Right hindlimb (tissue), 1 donor: ENCODE measurements at places on chromosomes 1 and 21.

DNA sequence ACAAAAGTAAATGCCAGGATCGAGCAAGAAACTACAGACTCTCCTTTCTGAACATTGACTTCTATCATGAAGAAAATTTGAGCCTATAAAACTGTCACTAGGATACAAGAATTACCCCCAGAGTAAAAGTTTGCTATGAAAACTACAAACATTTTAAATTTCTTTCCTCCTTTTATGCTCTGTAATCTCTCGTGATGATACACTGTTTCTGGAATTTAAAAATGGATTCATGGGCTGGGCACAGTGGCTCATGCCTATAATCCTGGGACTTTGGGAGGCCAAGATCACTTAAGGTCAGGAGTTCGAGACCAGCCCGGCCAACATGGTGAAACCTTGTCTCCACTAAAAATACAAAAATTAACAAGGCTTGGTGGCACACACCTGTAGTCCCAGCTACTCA is 181.3 kb downstream of the ZNF281 start:
- no peak for DNase-seq

DNA sequence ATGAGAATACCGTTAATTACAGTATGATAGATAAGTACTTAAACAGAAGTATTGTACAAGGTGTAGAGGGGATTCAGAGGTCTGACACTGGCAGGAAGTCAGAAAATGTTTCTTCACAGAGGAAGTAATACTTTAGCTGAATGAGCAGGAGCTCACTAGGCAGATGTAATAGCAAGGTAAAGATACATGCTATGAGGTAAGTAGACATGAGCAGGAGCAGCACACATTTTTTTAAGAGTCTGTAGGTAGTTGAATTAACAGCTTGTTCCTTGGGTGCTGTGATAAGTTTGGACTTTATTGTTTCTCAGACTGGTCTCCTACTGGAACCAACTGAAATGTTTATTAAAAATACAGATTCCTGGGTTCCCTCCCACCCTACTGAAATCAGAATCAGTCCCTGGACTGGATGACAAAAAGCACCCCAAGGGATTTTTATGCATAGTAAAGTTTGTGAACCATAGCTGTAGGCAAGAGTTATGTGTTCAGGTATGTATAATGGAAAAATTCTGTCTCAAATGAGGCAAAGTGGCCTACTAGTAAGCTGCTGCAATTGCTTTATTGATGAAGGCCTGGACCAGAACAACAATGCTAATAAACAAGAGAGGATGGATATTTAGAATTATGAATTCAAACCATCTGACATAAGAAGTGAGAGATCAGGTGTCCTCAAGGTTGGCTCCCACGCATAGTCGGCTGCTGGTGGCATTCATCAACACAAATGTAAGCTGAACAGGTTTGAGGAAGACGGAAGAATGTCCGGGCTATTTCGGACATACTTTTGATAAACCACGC is 902 bp downstream of the AP4B1 start:
- no peak for DNase-seq

GRCh38 chr1:216750031-216750627 is 26.9 kb upstream of the ESRRG start:
- DNase-seq: peak; percentile 59

- DNase-seq: peak; percentile 20
These were observed 63.2 kb downstream of the WNT9A start for GRCh38 chr1:227884370-227885134.

GRCh38 chr1:188708795-188709535 is 1768.7 kb downstream of the BRINP3 start:
- DNase-seq: no peak

GRCh38 chr1:65211331-65211730 is 63.3 kb downstream of the AK4 start:
- no peak for DNase-seq

- DNase-seq: no peak
These were observed 89.2 kb upstream of the POU3F1 start for GRCh38 chr1:38135625-38136414.

DNA sequence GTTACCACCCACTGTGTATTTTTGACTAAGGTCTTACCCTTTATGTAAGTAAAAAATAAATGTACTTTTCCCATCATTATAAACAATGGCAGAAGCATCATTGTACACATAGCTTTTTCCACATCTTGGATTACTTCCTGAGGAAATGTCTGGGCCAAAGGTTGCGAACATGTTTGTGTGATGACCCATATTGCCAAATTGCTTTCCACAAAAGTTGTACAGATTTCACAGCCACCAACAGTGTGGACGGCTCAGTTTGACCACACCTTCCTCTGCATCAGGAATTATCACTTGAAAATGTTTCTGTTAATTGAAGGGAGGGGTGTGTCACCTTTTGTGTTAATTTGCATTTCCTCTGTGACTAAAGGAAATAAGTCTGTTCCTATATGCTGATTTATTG is 25.7 kb downstream of the AKNAD1 start:
- DNase-seq: no peak

GRCh38 chr1:209583408-209583807 is at the start of gene CAMK1G:
Gene CAMK1G (plus strand): TSS chr1:209583714. CDS start chr1:209594984, 11,270 bp downstream.
- DNase-seq: peak; percentile 44

- DNase-seq: no peak
These were observed 10.9 kb downstream of the PCSK9 start for GRCh38 chr1:55050283-55050682.

DNA sequence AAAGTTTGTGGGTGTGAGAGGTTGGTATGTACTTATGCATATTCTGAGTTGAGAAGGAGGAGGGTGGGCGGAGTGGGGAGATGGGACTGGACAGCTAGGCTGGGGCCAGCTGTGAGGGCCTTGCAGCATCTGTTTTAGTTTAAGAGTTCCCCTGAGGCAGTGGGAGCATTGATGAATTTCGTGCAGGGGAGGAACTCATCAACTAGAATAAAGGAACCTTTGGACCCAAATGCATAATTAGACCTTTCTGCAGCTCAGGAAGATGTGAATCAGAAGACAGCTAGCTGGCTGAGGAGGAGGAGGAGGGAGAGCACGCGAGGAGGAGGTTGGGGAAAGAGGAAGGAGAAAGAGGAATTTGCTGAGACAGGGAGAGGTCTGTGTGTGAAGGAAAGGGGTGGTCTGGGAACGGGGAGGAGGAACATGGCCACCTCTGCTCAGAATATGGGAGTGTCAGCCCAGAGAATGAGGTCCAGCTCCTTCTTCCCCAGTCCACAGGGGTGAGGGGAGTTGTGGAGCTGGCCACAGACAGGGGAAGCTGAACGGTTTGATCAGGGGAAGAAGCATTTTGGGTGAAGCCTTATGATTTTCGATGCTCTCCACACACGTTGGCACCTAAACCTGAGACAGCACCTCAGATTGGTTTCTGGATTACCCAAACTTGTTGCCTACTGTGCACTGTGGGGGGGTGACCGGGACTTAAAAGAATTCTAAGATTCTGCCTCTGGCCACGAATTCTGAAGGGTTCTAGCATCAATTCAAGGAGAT is 27.7 kb downstream of the MYOG start:
- DNase-seq: peak; percentile 64

DNA sequence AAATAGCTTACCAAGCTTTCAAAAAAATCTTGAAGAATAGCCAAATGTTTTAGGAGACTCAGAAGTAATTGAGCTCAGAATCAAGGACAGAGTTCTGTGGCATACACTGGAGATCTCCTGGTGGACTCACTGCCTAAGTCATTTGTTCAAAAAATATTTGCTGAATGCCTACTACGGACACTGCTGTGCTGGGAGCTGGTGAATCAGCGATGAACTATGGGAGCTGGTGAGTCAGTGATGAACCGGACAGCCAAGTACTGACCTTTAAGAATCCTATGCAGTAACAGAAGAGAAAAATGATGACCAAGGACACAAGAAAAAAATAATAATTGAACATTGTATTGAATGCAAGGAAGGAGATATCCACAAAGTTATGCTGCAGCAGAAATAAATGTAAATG is 717.9 kb upstream of the CXADR start:
- DNase-seq: no peak

DNA sequence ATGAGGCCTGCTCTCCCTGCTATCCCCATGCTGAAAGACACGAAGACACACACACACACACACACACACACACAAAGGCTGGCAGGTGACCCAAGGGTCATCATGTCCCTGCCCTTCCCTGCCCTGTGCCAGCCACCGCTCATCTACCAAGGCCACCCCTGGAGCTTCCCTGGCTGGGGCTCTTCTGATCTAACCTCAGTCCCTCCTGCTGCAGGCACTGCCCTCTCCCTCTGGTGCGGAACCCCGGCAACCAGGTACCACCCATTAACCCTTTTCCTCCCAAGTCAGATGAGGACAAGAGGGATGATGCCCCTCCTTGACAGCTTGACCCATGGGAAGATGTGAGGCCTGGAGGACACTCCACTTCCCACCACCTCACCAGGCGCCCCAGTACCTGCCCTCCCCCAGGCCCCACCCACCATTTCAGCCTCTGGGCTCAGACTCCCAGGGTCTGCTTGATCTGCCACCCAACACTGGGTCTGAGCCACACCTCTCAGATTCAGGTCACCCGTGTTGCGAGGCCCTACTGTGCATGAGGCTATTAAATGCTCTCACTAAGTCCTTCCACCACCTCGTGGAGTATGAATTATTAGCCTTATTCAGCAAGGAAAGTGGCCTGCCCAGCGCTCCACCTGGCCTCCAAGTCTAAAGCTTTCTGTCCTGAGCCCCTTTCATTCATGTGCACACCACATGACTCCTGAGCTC is 2.5 kb downstream of the SDC3 start:
- peak; percentile 15 for DNase-seq

DNA sequence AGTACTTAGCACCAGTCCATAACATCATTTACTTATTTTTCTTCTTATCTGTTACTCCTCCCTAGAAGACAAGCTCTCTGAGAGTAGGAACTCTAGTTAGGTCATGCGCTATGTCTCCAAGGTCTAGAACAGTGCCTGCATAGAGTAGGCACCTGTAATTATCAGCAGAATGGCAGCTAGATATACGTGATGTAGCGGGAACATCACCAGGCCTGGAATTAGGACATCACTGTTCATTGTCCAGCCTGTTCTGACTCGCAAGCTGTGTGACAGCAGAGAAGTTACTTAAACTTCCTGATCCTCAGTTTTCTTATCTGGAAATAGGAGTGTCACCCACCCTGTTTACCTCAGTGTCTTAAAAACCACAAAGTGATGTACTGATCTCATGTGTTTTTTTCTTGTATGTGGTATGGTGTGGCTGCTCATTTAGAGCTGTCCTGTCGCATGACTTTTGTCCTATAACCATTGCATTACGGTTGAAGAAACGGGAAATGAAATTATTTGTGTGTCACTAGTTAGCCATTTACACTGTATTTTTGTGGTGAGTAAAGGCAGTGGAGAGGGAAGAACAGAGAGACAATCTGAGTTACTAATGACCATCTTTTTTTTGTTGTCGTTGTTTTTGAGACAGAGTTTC is 37.1 kb upstream of the EXO1 start:
- no peak for DNase-seq

DNA sequence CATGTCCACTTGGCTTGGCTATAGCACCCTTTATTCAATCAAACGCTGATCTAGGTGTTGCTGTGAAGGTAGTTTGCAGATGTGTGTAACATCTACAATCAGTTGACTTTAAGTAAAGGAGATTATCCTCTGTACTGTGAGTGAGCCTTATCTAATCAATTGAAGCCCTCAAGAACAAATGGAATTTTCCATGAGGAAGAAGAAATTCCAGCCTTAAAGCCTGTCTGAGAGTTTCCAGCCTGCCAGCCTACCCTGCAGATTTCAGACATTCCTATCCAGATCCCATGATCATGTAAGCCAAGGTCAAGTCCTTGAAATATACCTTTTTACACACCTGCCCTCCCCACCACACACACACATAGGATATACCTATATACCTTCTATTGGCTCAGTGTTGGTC is 696.7 kb downstream of the MRPL39 start:
- no peak for DNase-seq

DNA sequence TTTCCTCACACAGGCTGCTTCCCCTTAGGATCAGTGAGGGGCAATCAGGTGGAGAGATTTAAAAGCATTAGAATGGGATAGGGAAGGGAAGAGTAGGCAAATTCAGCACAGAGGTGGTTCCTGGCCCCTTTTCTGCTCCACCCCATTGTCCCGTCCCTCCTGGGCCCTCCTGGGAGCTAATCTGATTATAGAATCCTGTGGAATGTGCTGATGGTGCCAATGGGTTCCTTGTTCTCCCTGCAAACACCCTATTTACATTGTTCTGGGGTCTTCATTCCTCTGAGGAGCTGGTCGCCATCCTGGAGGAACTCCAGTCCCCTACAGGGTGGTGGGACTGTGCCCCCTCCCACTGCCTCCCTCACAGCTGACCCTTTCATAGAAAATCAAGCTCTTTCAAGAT is 34.4 kb upstream of the LRP8 start:
- no peak for DNase-seq

DNA sequence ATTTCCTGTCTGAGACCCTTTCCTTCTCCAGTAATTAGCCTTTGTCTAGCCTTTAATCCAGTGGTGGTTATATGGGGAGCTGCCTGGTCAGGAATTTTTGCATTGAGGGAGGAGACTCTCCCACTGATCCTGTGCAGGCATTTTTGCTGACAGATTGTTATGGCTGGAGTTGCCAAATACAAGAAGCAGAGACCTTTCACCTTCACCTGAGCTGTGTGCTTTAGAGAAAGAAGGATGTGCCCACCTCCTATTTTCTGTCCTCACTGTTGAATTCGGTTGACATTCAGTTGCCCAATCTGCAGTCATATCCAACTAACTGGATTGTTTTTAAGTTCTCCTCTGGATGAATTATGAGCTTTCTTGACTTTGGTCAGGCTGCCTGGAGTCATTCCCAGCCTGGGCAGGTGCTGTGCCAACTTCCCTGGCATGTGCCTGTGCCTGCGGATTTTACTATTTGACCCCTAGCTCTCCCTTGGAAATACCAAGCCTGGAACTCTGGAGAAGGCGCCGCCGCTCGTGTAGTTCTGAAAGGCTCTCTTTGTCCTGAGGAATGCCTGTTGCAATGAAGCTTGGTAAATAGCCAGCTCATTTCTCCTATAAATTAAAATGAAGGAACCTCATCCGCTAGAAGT is 143.9 kb downstream of the NOS1AP start:
- peak; percentile 58 for DNase-seq

DNA sequence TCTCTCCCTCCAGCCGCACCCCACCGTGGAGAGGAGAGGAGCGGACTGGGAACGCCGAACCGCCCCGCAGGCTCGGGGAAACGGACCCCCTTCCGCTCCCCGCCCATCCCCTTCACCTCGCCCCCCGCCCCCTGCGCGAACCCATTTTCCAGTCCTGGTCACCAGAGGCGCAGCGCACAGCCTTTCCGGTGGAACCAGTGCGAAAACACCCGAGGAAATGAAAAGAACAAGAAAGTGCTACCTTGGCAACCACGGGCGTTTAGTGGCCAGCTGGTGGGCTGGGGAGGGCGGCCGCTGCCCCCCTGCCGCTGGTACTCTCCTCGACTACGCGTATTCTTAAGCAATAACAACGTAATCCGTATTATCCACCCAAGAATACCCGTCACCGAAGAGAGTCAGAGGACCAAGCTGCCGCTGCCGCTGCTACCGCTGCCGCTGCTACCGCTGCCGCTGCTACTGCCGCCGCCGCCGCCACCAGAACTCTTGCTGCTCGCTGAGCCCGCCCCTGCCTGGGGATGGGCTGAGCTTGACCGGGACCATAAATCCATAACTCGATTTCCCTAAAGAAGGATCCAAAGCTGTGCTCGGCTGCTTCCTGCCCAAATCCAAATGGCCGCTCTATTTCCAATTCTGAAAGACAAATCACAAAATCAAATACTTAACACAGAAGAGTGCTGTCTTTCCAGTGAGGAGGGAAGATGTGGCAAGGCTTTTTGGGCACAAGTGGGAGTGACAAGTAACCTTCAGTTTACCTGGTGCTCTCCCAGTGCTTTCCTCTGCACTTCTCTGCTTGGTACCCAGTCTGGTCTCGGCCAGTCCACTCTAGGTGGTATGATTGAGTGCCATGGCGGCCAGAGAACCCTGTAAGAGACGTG is 125.2 kb upstream of the DPYD start:
- peak; percentile 29 for DNase-seq

GRCh38 chr1:59692591-59692990 is 122.2 kb upstream of the HOOK1 start:
- no peak for DNase-seq
